ENCODE measurements at places on chromosomes 7 and 10.

- no peak for DNase-seq
Measured at GRCh38 chr7:90251304-90251635, 6.3 kb downstream of the CFAP69 start.

- no peak for DNase-seq
Measured at GRCh38 chr7:47833211-47833610, 115.1 kb downstream of the PKD1L1 start.

GRCh38 chr7:80648031-80648600, 9.7 kb downstream of the CD36 start:
- DNase-seq, result no peak

DNA sequence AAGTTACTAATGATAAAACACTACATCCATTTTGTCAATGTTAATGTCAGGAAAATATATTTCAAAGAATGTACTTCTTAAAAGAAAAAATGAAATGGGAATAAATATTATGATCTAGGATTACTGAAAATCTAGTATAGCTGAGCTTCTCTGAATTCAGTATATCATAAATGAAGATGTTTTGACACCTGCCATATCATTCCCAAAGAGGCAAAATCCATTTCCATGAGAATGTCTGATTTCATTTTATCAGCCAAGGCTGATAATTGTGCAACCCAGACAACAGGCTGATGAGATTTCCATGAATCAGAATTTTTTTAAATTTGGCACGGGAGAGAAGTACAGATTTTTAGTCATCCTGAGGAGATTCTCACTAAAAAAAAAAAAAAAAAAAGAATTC, 32.5 kb downstream of the ZFAND4 start:
- no peak for DNase-seq

- DNase-seq, result no peak
Measured at GRCh38 chr10:62335326-62335725, 38.8 kb upstream of the ZNF365 start.

DNA sequence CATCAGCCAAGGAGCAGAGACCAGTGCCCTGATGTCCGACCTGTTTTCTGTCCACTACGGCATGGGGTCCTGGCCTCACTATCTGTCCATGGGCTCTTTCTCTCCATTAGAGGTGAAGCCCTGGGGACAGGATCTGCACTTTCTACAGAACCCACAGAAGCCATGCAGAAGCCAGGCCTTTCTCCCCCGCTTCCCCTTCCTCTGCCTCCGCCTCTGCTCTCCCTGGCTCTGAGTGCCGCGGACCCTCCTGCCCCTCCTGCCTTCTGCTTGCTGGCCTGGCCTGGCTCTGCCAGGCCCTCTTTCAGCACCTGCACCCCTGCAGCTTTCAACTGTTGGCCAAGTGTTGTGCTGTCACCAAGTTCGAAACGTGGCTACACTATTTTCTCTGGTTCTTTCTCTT, 439.8 kb upstream of the ZMIZ1 start:
- no peak for DNase-seq

DNA sequence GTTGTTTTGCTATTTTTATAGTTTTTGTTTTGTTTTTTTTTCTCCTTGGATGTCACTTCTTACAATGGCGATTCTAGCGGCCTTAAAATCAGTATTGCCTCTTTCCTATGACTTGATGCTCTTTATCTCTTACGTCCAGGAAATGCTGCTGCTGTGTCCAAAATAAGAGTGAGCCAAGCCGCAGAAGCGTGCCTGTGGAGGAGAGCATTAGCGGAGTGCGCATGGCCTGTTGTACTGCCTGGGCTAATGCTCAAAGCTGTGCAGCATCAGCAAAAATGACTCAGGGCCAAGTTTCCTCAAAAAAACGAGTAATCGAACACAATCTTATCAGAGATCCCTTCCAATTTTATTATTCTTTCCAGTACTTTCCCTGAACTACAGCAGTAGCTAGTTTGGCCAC, 18.5 kb upstream of the GAD2 start:
- DNase-seq, result no peak

GRCh38 chr10:122102146-122102868, 113.3 kb downstream of the TACC2 start:
- no peak for DNase-seq

GRCh38 chr10:114628106-114628505, 30.0 kb downstream of the ABLIM1 start:
- no peak for DNase-seq

- DNase-seq, result no peak
Measured at GRCh38 chr7:156942708-156943090, 6.8 kb upstream of the NOM1 start.

DNA sequence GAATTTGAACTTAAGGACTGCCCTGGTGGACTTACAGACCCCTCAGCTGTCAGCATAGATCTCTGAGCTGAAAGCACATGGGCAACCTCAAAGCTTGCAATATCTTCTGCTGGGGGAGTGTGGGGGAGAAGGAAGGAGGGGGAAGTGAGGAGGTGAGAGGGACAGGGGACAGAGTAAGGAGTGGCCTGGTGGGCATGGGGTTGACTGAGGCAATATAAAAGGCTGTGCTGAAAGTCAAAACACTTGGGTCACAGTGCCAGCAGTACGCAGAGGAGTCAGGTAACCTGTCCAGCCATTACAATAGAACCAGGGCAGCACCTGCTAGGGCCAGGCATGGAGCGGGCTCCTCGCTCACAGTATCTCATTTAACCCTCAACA, 43.2 kb downstream of the PPP1R3C start:
- no peak for DNase-seq

GRCh38 chr7:134562136-134562535, 13.2 kb downstream of the AKR1B15 start:
- no peak for DNase-seq

DNA sequence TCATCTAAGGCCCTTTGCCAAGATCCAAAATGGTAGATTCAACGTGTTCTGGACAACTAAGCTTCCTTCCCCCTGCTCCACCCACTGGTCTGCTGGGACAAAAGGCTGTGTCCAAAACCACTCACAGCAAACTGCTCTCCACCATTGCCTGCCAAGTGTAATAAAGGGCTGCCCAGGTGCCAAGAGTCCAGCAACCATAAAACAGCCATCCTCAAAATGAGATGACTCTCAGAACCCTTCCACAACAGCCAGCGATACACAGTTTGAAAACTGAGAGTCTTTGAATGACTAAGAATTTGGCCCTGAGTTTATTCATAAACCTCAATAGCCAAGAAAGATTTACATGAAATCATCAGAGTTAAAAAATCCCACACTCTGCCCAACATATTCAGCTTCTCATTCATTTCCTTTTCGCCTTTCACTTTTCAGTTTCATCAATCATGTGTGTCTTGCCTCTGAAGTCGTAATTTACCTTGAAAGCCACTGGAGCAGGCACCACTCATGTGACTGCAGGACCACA, 658.1 kb upstream of the MGMT start:
- DNase-seq, result no peak

- DNase-seq, result no peak
Measured at GRCh38 chr7:127914693-127915092, 116.5 kb downstream of the LRRC4 start.

DNA sequence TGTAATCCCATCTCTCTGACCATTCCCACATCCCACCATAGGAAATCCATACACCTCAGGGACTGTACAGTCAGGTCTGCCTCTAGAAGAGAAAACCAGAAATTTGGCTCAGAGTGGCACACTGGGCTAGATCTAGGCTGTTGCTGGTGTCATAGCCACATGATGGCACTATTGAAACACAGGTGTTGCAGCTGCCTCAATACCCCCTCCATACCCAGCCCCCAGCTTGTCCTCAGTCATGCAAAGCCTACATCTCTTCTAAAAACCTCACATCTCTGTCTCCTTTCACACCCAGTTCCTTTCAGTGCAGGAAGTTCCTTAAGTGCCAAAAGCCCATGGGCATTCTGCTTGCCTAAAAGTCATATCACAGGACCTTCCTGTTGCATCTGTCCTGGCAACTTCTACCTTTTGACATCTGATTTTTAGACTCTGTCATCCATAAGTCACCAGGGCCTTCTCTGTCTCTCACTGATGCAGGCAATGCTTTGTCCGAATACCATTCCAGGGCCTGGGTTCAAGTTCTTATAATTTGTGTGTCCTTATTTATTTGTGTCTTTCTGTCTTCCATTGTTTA, 27.0 kb upstream of the HIBADH start:
- no peak for DNase-seq

DNA sequence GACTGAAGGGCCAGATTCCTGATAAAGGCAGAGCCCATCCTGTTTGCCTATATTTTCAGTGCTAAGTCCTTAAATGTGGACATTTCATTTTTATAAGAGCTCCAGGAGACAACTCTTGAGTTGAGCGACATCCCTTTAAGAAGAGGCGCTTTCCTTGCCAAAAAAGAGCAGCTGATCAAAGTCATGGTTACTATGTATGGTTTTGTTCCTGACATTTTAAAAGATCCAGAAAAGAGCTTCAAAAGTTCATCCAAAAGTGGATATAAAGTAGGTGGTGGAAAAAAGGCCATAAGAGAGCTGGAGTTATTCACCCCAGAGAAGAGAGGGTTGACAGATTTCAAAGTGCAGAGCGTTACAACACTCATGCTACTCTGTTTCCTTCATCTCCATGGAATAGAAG, 36.7 kb downstream of the RHOBTB1 start:
- DNase-seq, result no peak

DNA sequence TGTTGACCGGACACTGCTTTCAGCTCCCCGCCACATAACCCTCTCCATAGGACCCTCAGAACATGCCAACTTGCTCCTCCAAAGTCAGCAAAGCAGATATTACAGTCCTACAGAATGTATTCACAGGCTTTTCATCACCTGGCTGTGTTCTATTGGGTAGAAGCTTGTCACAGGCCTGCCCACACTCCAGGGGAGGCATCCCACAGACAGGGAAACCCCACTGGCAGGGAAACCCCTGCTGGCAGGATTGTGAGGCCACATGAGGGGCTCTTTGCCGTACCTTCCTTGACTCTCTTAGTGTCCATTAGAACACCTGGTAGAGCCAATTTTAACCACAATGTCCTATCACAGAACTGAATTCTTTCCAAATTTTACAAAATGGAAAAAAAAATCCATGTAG, 344.2 kb upstream of the MGMT start:
- no peak for DNase-seq

- no peak for DNase-seq
Measured at GRCh38 chr10:6396652-6397051, 183.4 kb downstream of the PRKCQ start.

- no peak for DNase-seq
Measured at GRCh38 chr10:43978091-43978490, 329.4 kb upstream of the ZNF32 start.

DNA sequence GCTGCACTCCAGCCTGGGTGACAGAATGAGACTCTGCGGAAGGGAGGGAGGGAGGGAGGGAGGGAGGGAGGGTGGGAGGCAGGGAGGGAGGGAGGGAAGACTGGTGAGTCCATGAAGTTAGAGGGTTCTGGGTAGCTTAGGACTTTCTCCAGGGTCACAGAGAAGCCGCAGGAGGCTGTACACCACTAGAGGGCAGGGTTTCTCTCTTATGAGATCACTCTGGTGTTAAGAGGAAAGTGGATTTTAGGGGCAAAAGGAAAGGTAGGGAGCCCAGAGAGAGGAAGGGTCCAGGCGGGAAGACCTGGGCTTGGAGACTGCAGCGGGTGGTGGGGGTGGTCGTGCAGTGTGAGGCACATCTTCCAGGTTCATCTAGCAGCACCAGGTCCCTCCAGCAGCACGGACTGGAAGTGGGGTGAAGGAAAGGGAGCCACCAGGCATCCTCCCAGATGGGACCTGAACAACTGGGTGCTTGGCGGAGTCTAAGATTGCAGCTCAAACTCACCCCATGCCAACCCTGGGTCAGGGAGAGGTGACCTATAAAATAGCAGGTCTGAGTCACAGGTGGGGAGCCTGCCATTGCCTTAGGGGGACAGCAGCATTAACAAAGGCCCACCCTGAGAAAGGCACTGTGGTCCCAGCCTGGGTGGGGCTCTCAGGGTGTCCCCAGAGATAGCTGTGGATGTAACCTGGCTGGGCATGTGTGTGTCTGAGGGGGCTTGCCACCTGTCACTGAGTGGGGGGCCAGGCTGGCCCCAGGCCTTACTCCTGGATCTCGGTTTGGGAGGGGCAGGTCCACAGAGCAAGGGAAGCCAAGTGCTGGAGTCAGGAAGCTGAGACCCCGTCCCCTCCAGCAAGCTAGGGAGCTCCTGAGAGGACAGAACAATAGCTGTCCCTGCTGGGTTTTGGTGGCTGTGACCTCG, 48.5 kb upstream of the SLC29A3 start:
- DNase-seq, result no peak

DNA sequence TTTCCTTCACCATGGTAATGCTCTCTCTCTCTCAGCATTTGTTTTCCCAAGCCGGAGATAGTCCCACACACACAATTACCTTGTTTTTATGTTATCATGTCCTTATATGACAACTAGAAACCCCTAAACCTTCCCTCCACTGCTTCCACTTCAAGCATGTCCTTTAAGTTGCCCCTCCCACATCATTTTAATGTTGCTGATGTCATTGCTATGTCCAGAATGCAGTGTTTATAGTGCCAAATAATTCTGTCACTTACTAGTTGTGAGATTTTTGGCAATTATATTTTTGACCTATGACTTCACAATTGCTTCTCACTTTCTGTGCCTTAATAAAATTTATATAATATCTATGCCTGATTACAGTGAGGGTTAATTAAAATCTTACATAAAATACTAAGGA, 645.9 kb downstream of the XPNPEP1 start:
- no peak for DNase-seq

- no peak for DNase-seq
Measured at GRCh38 chr10:29377333-29377961, 88.6 kb downstream of the LYZL1 start.

DNA sequence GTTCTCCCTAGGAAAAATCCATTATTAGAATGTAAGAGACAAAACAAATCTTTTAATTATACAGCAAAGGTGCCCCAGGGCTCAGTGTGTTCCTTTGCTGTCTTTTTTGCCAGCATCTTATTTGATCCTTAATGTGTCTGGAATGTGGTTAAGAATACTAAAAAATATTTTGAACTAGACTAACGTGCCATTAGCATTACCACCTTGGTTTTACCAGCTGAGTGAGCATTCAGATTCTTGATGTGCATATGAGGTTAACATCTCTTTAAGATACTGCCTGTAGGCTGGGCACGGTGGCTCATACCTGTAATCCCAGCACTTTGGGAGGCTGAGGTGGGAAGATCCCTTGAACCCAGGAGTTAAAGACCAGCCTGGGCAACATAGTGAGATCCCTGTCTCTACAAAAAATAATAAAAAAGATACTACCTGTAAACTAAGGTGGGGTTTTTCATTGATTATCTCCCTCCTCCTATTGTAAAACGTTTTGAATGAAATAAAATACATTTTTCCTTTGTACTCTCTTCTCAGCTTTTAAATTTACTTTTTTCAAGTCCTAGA, 96.6 kb downstream of the CCNY start:
- no peak for DNase-seq

DNA sequence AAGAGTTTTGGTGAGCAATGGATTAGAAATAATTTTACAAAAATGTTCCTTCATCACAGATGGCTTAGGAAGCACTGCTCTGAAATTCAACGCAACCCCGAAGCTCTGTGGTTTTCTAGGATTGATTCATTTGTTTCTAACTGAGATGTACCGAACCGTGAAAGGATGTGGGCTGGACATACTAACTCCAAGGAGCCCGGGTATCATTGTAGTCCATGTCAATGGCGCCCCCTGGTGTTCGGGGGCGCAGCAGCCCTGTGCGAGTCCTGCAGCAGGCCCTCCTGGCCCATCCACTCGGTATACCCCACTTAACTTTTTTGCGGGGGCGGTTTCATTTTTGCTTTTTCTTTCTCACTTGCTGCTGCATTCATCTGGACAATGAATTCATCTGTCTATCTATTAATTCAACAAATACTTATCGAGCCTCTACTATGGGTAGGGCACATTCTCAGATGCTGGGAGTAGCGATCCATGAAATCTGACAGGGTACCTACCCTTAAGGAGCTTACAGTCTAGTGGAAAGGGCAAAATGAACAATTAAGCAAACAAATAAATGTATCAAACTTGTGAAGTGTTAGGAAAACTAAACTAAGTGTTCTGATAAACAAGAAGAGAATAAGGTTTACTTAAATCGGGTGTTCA, 25.2 kb upstream of the ITPRID1 start:
- DNase-seq, result peak; percentile 3
